ENCODE measurements at places on chromosomes 3 and 15.

- ATAC-seq, result no peak
These were observed 976.0 kb downstream of the GBE1 start for GRCh38 chr3:80785475-80785874.

- ATAC-seq, result no peak
These were observed 333.4 kb upstream of the THRB start for GRCh38 chr3:24828011-24828410.

GRCh38 chr3:139577909-139578308 is 38.4 kb upstream of the RBP1 start:
- no peak for ATAC-seq

GRCh38 chr3:180611006-180611405 is 9.0 kb downstream of the TTC14 start:
- no peak for ATAC-seq

DNA sequence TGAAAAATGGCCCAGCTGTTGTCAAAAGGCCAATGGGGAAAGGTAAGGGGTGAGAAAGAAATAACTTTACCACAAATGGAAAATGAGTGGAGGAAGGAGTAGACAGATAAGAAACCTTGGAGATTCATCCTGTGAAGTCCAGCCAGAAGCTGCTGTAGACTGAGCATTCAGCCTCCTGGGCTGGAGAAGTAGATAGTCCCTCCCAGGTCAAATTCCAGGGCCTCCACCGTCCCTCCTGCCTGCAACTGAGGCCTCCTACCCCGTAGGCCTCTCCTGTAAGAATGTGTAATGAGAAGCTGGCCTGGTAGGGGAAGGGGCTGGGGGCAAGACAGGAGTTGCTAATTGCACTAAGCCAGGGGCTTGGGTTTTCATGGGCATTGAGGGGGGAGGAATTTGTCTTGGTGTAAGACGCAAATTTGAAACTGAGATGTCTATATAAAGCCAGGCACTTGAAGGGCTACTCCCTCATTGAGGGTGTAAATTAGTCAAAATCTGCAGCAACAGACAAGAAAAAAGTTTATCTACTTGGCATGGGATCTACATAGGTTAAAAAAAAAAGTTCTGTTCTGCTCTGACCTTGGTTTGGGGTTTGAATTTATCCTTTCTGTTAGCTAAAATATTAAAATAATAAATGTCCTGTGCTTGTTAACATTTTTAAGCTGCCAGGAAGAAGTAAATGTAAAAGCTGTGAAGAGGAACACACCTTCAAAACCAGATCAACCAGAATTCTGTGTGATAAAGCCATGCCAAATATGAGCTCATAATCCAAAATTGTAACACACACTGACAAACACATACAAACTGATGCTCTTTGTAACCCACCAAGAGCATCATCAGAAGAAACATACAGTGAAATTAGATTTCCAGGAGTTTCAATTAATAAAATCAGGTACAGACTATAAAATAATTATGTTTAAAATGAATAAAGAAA is 1.7 kb upstream of the RBP2 start:
- no peak for ATAC-seq

DNA sequence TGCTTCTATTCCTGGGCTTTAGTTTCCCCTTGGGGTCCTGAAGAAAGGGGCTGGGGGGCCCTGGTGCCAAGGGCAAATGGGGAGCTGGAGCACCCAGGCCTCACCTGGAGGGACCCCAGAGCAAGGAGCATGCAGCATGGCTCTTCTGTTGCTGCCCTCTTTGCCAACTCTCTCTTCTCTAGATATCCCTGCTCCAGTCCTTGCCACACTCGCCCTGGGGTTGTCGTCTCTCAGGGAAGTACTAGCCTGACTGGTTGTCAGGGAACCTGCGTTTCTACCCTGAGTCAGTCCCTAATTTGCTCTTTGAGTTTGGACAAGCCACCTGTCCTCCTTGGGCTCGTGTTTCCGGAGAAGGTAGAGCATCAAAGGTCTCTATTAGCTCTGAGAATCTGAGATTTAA is 63.7 kb upstream of the UBE2Q2 start:
- ATAC-seq, result no peak

- peak; percentile 87 for ATAC-seq
These were observed 69.2 kb downstream of the DCUN1D1 start for GRCh38 chr3:182910936-182911781.

DNA sequence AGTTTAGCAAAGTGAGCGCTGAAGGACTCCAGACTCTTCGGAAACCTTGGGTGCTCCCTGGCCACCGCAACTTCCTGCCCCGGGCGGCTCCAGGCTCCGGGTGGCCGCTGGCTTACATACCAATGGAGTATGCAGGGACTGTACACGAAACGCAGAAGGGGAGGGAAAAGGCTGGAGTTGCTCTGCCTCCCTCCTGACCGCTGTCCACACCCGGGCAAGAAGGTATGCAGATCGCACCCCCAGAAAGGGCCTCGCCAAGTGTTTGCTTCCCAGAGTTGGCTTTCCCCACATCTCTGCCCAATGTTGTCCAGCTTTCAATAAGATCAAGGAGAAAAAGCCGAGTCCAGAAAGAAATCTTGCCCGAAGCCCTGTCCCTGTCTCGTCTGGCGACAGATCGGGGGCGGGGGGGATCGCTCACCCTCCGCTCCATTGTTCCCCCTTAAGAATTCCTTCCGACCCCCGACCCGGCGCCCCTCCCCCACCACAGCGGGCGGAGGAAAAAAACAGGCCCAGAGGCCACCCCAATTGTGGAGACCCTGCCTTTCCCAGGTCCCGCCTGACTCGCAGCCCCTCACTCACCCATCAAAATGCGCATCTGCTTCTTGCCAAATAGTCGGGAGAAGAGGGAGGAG is 533 bp downstream of the ARF4 start:
- peak; percentile 17 for ATAC-seq

DNA sequence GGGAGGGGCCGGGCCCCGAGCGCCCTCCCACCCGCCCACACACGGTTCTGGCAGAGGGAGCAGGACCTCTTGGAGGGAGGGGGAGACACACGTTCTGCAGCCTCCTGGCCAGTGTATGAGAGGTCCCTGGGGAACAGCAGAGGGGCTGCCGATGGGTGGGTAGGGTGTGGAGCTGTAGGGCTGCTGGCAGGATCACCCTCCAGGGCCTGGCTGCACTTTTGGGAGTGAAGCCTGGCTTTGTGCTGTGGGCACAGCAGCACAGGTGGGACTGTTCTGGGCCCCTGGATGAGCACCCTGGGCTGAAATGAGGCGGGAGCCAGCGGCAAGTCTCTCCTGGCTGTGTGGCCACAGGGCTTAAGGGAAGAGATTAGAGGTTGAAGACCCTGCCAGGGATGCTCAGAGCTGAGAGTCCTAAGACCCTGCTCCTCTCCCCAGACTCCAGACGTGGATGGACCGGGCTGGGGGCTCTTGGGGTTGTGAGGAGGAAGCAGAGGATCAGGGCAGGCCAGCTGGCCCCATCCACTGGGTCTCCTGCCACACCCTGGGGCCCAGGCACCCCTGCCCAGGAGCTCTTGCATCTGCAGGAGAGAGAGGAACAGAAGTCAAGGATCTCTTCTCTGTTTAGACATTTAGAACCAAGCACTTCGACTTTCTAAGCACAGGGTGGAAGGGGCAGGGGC is 45.2 kb downstream of the RGMA start:
- ATAC-seq, result no peak

- ATAC-seq, result no peak
These were observed 478.9 kb downstream of the NLGN1 start for GRCh38 chr3:173876476-173876875.

GRCh38 chr3:4776980-4777581 is 202.2 kb upstream of the BHLHE40 start:
- ATAC-seq, result peak; percentile 88

DNA sequence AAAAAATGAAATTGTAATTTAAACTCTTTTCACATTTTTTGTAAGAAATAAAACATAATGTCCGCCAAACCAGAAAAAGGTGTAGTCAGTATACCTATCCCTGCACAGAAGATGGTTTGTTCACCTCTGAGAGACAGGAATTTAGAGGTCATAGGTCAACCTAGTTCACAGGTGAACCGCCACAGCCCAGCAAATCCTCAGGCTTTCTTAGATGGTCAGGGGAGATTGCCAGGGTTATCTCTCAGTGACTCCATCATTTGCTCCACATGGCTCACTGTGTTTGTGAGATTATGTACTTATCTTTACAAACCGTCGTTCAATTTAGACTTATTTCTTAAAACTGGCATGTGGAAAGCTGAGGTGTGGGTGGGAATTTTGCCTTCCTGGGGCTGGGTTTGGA is 264.2 kb downstream of the GABRG3 start:
- no peak for ATAC-seq

DNA sequence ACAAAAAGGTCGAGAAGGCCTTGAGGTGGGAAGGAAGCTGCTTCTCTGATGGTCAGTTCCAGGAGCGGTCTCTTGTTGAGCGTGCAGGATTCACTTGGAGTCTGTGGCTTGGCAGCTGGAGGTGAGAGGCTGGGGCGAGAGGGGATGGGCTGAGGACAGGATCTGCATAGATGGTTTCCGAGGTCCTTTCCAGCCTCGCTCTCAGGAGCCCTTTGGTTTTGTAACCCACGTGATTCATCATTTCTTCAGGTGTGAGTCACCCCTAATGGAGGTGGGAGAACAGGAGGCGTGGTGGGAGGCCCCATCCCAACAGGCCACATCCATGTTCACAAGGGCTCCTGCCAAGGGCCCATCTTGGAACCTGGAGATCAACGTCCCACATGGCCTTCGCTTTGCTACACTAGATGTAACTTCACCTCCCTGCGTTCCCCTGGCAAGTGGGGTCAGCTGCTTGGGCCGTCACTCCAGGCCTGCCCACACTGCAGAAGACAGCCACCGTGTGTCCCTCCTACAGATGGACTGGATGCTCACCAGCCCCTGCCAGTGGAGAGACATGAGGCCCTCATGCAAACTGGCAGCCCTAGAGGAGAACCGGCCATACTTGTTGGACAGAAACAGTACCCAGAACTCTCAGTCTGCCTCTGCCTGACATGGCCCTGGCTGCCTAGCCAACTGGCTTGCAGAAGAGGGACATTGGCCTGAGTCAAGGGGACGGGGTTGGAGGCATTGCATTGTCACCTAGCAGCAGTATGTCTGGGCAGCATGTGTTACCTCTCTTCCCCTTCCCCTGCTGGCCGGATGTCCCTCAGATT is 1.6 kb upstream of the PCSK6 start:
- no peak for ATAC-seq

- no peak for ATAC-seq
These were observed 51.5 kb downstream of the APBA2 start for GRCh38 chr15:28937271-28937670.

DNA sequence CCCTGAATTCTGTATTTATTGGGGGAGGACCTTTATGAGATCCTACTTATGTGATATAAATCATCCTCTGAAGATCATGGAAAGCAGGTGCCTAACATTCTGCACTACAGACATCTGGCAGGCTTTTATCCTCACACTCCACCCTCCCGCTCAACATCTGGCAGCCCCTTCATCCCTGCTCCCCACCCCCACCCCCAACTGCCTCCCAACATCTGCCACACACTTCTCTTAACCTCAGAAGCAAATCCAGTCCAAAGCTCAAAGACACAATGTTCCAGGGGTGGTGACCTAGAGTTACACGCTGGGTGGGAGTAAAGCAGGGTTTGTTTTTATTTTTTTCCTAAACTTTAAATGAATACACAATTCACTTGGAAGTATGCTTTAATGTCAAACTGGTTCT is 184.5 kb upstream of the ATP11B start:
- no peak for ATAC-seq

GRCh38 chr3:172126741-172127140 is 87.4 kb downstream of the FNDC3B start:
- ATAC-seq, result no peak

DNA sequence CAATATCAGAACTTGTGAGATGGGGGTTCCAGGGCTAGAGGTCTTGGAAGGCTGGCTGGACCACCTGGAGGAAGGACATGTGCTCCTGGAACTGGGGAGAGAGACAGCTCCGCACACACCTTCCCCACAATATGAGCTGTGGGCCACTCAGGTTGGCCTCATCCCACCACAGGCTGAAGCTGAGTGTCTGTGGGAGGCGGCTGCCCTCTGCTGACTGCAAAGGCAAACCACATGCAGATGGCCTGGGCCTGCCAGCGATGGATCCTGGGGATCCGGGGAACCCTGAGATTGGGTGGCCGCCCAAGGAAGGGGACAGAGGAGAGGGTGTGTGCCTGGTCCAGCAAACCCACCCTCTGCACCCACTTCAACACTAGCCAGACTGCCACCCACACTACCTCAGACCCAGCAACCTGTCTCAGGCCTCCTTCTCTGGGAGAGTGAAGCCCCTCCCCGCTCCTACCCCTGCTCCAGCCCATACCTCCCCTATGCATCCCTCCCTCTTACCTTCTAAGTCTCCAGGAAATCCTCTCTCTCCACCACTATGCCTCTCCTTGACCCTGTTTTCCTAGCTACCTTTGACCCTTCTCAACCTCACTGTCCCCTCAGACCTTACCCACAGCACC is 44.8 kb downstream of the CYP11A1 start:
- peak; percentile 82 for ATAC-seq

GRCh38 chr15:31158858-31159569 is 57.5 kb upstream of the TRPM1 start:
- ATAC-seq, result no peak

Data from activated T-helper 17 cell treated with anti-CD3 and anti-CD28 coated beads, Interleukin-2, amount 50 U/mL, for 72 hours (primary cell).